ENCODE measurements at places on chromosomes 3 and 15. TPM values are rescaled to one million over a fixed set of nuclear protein-coding genes. Genes with fewer than 3 reads are reported as not detected.
A peak's percentile ranks its signal among the peaks of the same experiment; 100 is the strongest.

FMN1 gene
- total RNA-seq = 51.0 TPM

TPRG1 gene
- 1.2 TPM for total RNA-seq

SCN11A gene
- total RNA-seq = not detected

PLEKHO2 gene
- total RNA-seq = 15.2 TPM

PRR20G gene
- total RNA-seq = not detected

GOLGA8A gene
- total RNA-seq = 24.3 TPM

TMEM212 gene
- not detected for total RNA-seq

CHDH gene
- 13.4 TPM for total RNA-seq

SAMD7 gene
- not detected for total RNA-seq

DNA sequence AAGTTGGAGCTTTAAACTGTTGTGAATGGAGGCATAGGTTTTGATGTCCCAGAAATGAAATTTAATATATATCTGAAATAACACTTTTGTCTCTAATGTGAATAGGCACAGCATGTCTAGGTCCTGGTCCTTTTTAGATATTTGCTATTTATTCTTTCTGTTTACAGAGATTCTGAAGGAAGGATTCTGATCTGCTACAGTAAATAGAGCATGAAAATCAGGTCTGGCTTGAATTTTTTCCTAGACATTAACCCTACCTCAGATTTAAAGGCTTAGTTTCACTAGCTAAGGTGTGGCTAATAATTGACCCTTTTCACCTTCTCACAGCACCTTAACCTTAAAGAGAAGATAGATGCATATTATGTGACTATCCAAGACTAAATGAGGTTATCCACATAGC lies 48.0 kb upstream of the SYNPR start:
- DNase-seq = no peak
- no peaks in the 10 kb centered on the region for H3K4me1 ChIP-seq

- no peaks in the 10 kb centered on the region for H3K36me3 ChIP-seq
- H3K4me1 ChIP-seq = peaks cover 6% of the 10 kb centered on the region
- H3K4me3 ChIP-seq = no peak overlapping the region
- H3K27ac ChIP-seq = no peak overlapping the region
- H3K27me3 ChIP-seq = no peaks in the 10 kb centered on the region
Observed at GRCh38 chr3:72077473-72078259, 292.7 kb upstream of the PROK2 start.

GRCh38 chr15:45376300-45376928 lies 1.9 kb downstream of the GATM start:
- DNase-seq = no peak
- no peaks in the 10 kb centered on the region for H3K27me3 ChIP-seq
- peak overlapping the region; percentile 17 for H3K4me3 ChIP-seq
- peak overlapping the region; percentile 14 for H3K27ac ChIP-seq
- H3K4me1 ChIP-seq = peaks cover 25% of the 10 kb centered on the region
- H3K36me3 ChIP-seq = no peaks in the 10 kb centered on the region

DNA sequence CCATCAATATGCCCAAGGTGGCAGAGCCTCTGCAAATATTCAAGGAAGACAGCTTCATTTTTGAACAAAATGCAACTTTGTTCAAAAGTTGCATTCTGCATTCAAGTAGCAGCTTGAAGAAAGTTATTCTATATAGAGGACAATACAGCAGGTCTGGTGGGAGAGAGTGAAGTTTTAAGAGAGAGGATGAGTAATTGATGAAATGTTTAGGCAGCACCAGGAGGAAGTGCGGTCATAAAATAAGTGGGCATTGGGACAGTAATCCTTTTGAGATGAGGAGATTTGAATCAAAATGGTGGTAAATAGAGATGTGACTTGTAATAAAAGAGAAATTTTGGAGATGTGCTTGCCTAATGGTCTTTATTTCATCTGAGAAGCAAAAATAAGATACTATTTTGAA lies 607.3 kb upstream of the ZNF385D start:
- no peak overlapping the region for H3K27ac ChIP-seq
- H3K4me3 ChIP-seq = no peak overlapping the region
- H3K4me1 ChIP-seq = no peaks in the 10 kb centered on the region

DNA sequence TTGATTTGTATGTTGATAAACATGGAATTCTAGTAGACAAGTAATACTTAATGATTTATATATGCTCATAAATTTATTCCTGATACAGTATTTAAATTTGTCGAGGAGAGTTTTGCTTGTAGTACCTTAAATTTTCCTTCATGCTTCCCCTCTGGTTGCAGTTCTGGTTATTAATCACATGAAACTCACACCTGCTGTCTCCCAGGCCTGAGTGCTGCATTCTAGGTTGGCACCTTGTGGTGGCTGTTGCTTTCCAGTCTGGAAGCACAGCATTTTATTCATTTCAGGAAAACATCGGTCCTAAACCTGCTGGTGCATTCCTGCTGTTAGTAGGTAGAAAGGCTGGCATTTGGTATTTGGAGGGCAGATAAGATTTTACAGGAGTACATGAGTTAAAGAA lies 44.9 kb downstream of the ATP1B3 start:
- no peak for DNase-seq
- no peaks in the 10 kb centered on the region for H3K4me1 ChIP-seq
- H3K27ac ChIP-seq = no peak overlapping the region
- no peaks in the 10 kb centered on the region for H3K27me3 ChIP-seq

- DNase-seq = no peak
- H3K4me3 ChIP-seq = no peak overlapping the region
- H3K27me3 ChIP-seq = no peaks in the 10 kb centered on the region
- no peaks in the 10 kb centered on the region for H3K36me3 ChIP-seq
Observed at GRCh38 chr3:140924097-140924873, 17.4 kb upstream of the SLC25A36 start.
